ENCODE measurements at places on chromosomes 12 and 14.

- DNase-seq, result no peak
These were observed 45.8 kb upstream of the TMED10 start for GRCh38 chr14:75222208-75222701.

- DNase-seq, result no peak
These were observed 476.9 kb downstream of the LRIG3 start for GRCh38 chr12:58443273-58443980.

GRCh38 chr14:89167705-89168104 is 249.3 kb downstream of the FOXN3 start:
- DNase-seq, result no peak

- no peak for DNase-seq
These were observed 3.7 kb downstream of the KERA start for GRCh38 chr12:91053951-91054715.

DNA sequence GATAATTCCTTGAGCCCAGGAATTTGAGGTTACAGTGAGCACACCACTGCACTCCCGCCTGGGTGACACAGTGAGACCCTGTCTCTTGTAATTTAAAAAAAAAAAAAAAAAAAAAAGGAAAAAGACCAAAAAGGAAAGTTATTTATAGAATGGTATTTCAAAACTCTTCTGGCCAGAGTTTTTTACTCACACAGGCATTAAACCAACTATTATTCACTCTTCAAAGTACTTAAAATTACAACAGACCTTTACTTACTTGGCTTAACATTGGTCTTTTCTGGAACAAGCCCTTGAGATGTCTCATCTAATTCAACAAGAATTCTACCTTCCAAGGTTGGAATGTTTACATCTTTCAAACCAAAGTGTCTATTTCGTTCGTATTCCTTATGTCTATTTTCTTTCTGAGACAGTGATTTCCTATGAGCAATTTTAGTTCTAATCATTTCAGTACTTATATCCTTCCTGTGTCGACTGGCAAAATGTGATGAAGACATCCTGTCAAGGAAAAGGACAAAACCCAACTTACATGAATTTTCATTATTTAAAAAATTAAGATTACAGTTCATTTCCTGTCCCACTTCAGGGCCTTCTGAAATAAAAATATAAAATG is 2.6 kb downstream of the DLGAP5 start:
- no peak for DNase-seq

- no peak for DNase-seq
These were observed 6.0 kb downstream of the KIF26A start for GRCh38 chr14:104144453-104144790.

DNA sequence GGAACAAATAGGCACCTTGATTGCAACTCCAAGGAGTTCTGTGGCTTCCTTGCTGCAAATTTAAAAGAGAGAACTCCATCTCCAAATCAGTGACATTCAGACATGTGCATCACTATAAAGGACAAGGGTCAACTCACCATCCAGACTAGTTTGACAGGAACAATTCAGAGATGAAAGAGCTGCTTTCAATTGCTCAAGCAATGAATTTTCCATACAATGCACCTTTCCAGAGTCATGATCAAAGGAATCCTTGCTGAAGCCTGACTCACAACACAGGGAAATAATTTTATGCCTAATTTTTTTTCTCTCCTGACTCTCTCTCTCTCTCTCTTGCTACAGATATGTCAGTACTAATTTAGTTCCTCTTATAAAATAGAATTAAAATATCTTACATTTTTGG is 380.5 kb upstream of the GARIN6 start:
- no peak for DNase-seq

GRCh38 chr14:26199590-26200370 is 398.1 kb downstream of the NOVA1 start:
- no peak for DNase-seq

DNA sequence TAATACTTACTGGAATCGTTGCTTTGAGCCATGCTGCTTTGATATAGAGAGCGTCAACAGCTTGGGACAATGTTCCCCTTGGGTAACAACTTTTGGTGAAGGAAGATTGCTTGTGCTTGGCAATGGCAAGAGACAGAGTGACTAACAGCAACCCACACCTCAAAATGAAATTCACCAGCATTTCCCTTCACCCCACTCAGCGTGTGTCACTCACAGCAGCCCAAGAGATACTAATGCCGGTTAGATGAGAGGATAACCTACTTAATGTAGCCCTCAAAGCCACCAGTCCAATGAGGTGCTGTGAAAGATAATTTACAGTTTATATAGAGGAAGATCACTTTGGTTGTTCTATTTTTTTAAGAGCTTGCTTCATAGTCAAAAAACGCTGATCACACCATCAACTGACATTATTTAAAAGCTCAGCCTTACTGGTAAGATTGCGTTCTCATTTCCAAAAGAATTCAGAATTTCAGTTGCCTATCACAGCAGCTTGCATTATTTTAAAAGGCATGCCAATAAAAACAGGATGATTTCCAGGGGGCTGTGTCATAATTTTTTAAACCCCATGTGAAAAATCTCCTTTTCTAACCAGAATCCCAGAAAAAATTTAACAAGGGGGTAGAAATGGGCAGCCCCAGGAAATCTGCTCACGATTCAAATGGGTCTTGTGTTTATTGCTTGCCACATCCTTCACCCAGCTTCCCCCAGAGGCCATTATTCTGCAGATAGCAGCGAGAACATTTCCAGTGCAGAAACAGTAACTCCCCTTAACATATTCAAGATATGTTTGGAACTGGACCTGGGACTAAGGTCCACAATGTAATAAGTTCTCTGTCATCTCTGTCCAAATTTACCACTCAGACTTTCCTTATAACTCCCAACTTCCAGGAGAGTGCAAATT is at the start of gene IL26:
Gene IL26, minus strand, starts transcription at position 235 of the 901 bp plus-strand sequence. Its CDS starts 54 bp downstream, at position 181.
- DNase-seq, result no peak

DNA sequence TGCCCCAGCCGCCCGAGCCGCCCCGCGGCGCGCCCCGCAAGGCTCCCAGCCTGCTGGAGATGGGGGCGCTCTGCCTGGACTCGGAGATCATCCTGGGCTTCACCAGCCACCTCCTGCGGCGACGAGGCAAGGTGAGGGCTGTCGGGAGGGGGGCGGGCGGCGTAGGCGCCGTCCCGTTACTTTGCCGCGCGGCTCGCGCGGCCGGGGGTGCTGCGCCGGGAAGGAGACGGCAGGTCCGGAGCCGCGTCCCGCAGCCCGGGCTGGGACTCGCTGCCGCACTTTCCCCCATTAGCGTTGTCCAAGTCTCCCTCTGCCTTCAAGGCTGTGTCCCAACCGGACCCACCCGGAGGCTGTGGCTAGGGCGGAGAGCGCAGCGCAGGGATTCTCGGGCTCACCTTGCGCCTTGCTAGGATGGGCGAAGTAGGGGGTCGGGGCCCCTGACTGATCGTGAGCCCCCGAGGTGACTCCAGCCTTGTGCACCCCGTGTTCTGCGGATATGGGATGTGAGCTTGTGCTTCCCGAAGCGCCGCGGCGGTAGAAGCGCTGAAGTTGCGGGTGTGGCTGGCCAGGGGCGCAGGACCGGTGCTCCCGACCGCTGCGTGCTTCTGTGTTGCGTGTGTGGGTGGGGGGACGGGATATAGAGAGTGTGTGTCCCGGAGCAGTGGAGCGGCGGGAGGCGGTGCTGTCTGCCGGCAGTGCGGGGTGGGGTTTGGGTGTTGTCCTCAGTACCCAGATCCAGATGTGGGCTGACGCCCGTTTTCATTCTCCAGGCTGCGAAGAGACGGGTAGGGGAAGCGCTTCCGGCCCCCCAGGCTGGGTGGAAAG is 1.7 kb upstream of the KIF26A start:
- no peak for DNase-seq

GRCh38 chr14:47949006-47949405 is 273.6 kb upstream of the MDGA2 start:
- no peak for DNase-seq

- no peak for DNase-seq
These were observed 193.1 kb upstream of the FAR2 start for GRCh38 chr12:28955931-28956330.

DNA sequence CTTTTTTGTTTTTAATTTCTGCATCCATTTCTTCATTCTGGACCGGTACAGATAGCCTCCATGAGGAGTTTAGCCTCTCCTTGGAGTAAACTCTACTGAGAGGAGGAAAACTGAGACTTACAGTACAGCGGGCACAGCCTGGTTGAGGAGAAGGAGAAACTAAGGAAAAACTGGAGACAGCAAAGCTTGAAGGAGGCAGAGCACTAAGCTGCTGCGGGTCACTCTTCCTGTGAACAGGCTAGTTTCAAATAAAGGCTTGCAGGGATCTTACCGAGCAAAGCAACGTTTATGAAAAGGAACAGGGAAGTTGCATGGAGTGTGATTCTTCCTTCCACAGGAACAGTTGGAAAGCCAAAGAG is 348 bp upstream of the SSTR1 start:
- DNase-seq, result no peak

DNA sequence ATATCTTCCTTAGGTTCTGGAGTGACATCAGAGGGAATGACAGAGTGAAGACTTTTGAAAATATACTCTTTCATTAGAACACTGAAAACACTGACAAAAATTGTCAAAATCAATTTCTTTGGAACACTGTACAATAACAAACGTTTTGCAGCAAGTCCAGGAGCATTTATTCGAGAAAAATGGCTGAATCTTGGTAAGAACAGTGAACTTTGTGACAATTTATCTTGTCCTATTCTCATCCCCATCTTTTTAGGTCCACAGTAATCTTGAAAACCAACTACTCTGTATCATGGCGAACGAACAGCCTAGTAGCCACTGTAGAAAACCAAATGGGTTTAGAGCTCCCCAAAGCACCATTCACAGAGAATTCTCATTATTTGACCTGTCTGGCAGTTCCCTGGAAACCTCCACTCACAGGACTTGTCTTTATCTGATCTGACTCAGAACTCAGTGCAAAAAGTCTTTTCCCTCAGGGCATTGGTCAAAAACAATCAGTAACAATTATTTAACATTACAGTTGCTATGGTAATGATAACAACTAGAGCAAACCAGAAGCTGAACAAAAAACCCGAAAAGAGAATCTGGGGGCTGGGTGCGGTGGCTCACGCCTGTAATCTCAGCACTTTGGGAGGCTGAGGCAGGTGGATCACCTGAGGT is 20.3 kb upstream of the PPP2R5E start:
- DNase-seq, result no peak

DNA sequence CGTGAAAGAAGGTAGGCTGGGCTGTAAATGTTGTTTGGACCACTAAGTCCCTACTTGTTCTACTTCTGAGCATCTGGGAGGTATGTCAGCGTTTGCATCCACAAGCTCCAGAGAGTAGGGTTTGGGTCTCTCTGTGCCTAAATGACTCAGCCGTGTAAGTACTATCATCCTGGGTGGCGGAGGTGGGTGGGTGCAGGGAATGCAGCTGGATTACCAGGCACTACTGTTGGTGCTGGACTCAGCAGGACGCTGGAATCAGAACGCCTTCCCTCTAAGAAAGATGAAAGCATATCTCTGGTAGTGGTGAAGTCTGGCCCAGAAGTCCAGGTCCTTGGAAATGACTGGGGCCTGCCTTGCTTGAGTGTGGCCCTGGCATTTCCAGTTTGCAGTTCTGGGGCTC is 289.7 kb downstream of the PCNX1 start:
- no peak for DNase-seq

- DNase-seq, result no peak
These were observed 249.9 kb downstream of the DAD1 start for GRCh38 chr14:22338917-22339715.

DNA sequence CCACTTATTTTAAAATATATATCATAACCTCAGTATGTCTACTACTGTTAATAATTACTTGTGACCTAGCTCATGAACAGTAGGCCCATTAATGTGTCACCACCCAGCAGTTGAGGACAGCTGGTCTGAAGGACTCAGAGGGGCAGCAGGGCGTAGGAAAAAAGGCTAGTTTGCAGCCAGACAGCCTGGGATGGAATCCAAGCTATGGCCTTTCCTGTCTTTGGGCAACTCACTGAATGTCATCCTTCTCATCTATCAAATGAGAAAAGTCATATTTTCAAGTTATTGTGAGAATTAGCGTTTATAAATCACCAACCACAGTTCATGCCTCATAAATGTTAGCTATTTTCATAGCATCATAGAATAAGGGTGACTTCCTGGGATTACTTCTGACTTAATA is 12.3 kb downstream of the DENND5B start:
- DNase-seq, result no peak

- no peak for DNase-seq
These were observed 13.9 kb downstream of the KRT7 start for GRCh38 chr12:52246720-52247621.

GRCh38 chr12:65817866-65818265 is 6.4 kb upstream of the HMGA2 start:
- DNase-seq, result no peak

GRCh38 chr12:123761841-123762714 is at the start of gene DNAH10:
Gene DNAH10 (plus strand): TSS chr12:123762301. CDS start chr12:123762337, 36 bp downstream.
- DNase-seq, result no peak

DNA sequence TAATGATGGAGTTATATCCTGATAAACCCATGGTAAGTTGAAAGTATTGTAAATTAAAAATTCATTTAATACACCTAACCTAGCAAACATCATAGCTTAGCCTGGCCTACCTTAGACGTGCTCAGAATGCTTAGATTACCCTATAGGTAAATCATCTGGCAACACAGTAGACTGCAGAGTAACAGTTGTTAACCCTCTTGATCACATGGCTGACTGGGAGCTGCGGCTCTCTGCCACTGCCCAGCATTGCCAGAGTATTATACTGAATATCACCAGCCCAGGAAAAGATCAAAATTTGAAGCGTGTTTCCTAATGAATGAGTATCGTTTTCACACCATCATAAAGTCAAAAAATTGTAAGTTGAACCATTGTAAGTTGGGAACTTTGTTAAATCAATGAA is 17.8 kb upstream of the TMPRSS12 start:
- no peak for DNase-seq

DNA sequence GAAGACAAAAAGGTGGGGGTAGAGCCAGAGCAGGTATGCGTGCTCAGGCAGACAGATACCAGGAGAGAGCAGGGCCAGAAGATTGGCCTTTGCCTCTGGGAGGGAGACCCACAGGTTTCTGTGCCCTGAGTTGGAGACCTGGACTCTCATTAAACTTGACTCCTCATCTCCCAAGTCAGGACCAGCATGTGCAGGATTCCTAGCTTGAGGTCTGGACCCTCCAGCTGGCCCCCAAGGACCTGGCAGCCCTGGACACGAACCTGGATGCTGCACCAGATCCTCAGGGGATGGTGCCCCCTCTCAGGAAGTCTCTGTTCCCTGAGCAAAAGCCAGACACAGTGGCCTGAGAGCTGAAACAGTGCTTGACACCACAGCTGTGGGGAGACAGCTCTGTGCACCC is 10.5 kb upstream of the KRT73 start:
- DNase-seq, result no peak

GRCh38 chr12:4203772-4204376 is 69.7 kb upstream of the CCND2 start:
- DNase-seq, result no peak

DNA sequence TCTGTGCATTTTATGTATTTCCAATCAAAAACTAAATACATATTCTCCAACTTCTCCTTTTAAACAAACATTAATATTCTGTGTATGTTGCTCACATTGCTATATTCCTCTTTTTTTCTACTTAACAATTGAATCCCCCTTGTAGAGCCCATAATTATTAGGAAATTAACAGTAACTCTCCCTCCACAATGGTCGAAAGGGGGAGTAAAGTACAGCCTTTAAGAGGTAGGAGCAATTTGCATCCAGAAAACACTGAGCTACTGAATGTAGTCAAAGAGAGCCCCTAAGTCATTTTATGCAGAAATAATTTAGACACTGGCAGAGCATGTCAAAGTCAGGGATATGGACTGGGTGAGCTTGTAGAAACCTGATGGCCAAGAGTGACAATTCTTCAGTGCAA is 57.2 kb upstream of the SCN8A start:
- DNase-seq, result no peak

Measured in effector CD8-positive, alpha-beta T cell (primary cell).